ENCODE measurements at places on chromosomes 12 and 14. TPM values are rescaled to one million over a fixed set of nuclear protein-coding genes. Genes with fewer than 3 reads are reported as not detected.

- no peak overlapping the region for H3K27ac ChIP-seq
- no peaks in the 10 kb centered on the region for H3K36me3 ChIP-seq
- no peak overlapping the region for H3K4me3 ChIP-seq
- DNase-seq = no peak
- no peaks in the 10 kb centered on the region for H3K27me3 ChIP-seq
These were observed 67.2 kb downstream of the GLT1D1 start for GRCh38 chr12:128920468-128920867.

GRCh38 chr12:95077341-95077740, 3.9 kb upstream of the NR2C1 start:
- no peaks in the 10 kb centered on the region for H3K27me3 ChIP-seq
- H3K36me3 ChIP-seq = no peaks in the 10 kb centered on the region
- no peak for DNase-seq
- no peaks in the 10 kb centered on the region for H3K4me1 ChIP-seq
- H3K4me3 ChIP-seq = no peak overlapping the region

Gene FBRSL1
- 112 TPM for total RNA-seq

- H3K36me3 ChIP-seq = no peaks in the 10 kb centered on the region
- peak; percentile 72 for DNase-seq
- no peaks in the 10 kb centered on the region for H3K27me3 ChIP-seq
- H3K4me3 ChIP-seq = peak overlapping the region; percentile 60
- H3K27ac ChIP-seq = peak overlapping the region; percentile 79
These were observed 56.7 kb downstream of the TTC7B start for GRCh38 chr14:90759370-90760077.

DNA sequence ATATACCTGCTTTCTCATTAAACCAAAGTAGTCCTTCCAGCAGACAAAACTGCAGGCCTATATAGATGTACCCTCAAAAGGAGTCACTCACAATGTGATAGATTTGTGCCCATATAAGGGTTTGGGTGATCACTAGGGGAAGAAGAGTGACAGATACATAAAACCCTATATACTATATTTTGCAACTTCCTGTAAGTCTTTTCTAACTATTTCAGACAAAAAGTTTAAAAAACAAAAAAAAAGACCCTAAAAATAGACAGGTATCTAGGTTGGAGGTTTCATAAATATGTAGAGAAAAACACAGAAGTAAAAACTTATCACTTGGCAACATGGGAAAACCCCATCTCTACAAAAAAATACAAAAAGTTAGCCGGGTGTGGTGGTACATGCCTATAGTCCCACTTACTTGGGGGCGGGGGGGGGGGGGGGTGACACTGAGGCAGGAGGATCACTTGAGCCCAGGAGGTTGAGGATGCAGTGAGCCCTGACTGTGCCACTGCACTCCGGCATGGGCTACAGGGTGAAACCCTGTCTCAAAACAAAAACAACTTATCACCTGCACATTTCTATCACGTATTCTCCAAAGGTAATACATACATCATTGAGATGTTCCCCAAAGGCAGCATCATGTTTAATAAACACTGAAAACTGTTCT, 2.9 kb downstream of the VCPKMT start:
- peak; percentile 78 for DNase-seq
- no peak overlapping the region for H3K4me3 ChIP-seq
- H3K4me1 ChIP-seq = peaks cover 45% of the 10 kb centered on the region
- H3K27me3 ChIP-seq = no peaks in the 10 kb centered on the region

- H3K27ac ChIP-seq = no peak overlapping the region
- no peaks in the 10 kb centered on the region for H3K36me3 ChIP-seq
- H3K27me3 ChIP-seq = no peaks in the 10 kb centered on the region
- H3K4me3 ChIP-seq = no peak overlapping the region
- peak; percentile 75 for DNase-seq
- H3K4me1 ChIP-seq = peaks cover 17% of the 10 kb centered on the region
These were observed 199.5 kb upstream of the SFSWAP start for GRCh38 chr12:131511391-131511802.

Gene METTL25
- 27.7 TPM for total RNA-seq

Gene FOXN4
- not detected for total RNA-seq

GRCh38 chr12:95701722-95702418, 88.7 kb downstream of the NTN4 start:
- H3K4me1 ChIP-seq = no peaks in the 10 kb centered on the region
- no peak overlapping the region for H3K27ac ChIP-seq
- H3K27me3 ChIP-seq = no peaks in the 10 kb centered on the region
- no peaks in the 10 kb centered on the region for H3K36me3 ChIP-seq
- DNase-seq = no peak

Gene ST8SIA1
- not detected for total RNA-seq

DNA sequence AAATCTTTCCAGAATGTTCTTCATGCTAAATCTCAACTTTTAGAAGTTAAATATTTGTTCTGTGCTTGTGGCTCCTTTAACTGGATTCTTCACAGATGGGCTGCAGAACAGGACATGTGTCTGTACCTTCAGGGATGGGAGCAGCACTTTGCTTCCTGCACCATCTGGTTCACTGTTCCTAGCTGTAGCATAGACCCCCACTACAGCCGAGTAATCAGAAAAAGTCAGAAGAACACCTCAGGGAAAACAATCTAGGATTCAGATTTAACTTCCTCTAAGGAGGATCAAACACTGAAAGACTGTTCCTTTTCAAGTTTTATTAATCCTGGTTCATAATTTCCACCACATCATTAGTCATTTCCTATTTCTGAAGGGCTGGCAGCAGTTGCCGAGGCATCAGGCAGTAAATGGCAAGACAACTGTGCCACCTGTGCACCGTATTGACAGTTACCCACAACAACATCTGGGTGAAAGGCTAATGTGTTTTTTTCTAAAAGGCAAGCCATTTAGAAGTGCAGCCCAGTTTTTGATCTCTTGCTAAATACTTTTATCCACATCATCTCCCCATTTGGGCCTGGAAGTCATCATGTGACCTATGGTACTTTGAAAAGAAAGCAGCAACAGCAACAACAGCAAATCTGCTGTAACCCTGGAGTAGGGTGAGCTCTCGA, 212.8 kb upstream of the BMP4 start:
- no peak overlapping the region for H3K27ac ChIP-seq
- H3K4me3 ChIP-seq = no peak overlapping the region
- DNase-seq = no peak

GRCh38 chr12:106296179-106296877, 6.2 kb upstream of the TCP11L2 start:
- no peak for DNase-seq
- H3K4me1 ChIP-seq = peaks cover 14% of the 10 kb centered on the region

DNA sequence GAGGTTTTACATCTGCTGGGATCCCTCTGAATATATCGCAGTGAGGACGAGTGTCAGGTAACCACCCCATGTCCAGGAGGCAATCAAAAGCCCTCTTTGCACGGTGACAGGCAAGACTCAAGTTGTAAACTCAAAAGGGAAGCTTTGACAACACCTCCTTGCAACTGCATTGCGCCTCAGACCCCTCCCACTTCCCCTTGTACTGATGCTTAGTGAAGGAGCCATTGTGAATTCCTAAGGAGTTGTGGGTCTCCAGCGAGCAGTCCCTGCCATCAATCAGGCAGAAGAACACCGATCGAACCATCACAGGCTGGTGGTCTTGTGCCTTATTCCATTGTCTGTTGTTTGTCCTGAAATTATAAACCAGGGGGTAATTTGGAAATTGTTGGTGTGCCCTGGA, 112.6 kb downstream of the CCDC60 start:
- peaks cover 4% of the 10 kb centered on the region for H3K27me3 ChIP-seq
- no peaks in the 10 kb centered on the region for H3K4me1 ChIP-seq
- H3K27ac ChIP-seq = no peak overlapping the region
- no peak overlapping the region for H3K4me3 ChIP-seq
- H3K36me3 ChIP-seq = no peaks in the 10 kb centered on the region

GRCh38 chr14:102565331-102565887, 27.0 kb upstream of the RCOR1 start:
- no peaks in the 10 kb centered on the region for H3K36me3 ChIP-seq
- peaks cover 32% of the 10 kb centered on the region for H3K4me1 ChIP-seq
- no peaks in the 10 kb centered on the region for H3K27me3 ChIP-seq
- DNase-seq = peak; percentile 79
- H3K27ac ChIP-seq = peak overlapping the region; percentile 8
- no peak overlapping the region for H3K4me3 ChIP-seq

GRCh38 chr12:22635812-22636211, 10.8 kb downstream of the ETNK1 start:
- H3K4me1 ChIP-seq = peaks cover 5% of the 10 kb centered on the region
- no peak overlapping the region for H3K27ac ChIP-seq
- H3K4me3 ChIP-seq = no peak overlapping the region

Gene FGF6
- not detected for total RNA-seq

- no peaks in the 10 kb centered on the region for H3K36me3 ChIP-seq
- peak overlapping the region; percentile 87 for H3K4me3 ChIP-seq
- DNase-seq = peak; percentile 59
- H3K27ac ChIP-seq = peak overlapping the region; percentile 72
- no peaks in the 10 kb centered on the region for H3K27me3 ChIP-seq
These were observed 3.0 kb downstream of the ETV6 start for GRCh38 chr12:11652351-11653040.

DNA sequence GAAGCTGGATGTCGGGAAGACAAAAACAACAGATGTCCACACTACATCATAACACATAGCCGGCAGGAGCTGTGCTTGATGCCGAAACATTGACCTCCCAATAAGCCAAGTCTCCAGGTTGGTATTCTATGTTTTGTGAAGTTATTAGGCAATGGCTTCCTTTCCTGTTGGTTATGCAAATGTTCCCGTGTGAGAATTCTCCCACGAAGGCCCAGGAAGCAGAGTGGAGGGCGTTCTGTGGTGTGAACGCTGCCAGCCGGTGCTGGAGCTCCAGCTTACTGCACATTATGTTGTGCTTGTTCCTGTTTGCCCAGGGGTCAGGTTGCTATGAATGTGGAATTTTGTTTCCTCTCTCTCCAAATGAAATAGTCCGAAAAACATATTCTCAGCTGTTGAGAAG, 156.4 kb upstream of the HMGA2 start:
- H3K4me1 ChIP-seq = no peaks in the 10 kb centered on the region
- no peaks in the 10 kb centered on the region for H3K27me3 ChIP-seq
- no peak for DNase-seq
- no peaks in the 10 kb centered on the region for H3K36me3 ChIP-seq
- no peak overlapping the region for H3K4me3 ChIP-seq

- H3K4me3 ChIP-seq = no peak overlapping the region
- no peak overlapping the region for H3K27ac ChIP-seq
- no peaks in the 10 kb centered on the region for H3K36me3 ChIP-seq
- DNase-seq = no peak
These were observed 40.5 kb upstream of the C14orf132 start for GRCh38 chr14:95998656-95999055.

DNA sequence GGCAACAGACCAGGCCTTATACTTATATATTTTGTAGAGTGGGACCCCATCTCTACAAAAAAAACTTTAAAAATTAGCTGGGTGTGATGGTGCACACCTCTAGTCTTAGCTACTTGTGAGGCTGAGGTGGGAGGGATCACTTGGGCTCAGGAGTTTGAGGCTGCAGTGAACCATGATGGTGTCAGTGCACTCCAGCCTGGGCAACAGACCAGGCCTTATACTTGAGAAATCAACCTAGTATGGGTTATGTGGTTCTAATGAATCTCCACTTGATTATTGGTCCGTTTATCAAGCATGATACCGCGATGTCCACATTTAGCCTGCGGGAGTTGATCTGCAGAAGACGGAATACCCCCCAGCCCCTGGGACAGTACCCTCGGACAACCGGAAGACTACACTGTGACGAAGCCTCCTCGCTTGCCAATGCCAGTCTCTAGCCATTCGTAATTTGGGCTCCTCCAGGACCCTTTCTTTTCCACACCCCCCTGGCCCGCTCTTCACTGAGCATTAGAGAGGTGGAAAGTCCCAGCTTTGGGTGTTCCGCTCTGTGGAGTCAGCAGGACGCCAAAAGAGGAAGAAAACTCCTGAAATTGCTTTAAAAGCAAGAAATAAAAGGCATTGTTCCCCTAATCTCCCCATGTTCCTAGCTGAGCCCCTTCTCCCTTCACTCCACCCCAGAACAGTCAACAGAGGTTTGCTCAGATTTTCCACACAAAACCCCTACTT, 19.4 kb downstream of the LTBP2 start:
- H3K36me3 ChIP-seq = no peaks in the 10 kb centered on the region
- H3K4me1 ChIP-seq = peaks cover 29% of the 10 kb centered on the region
- peak overlapping the region; percentile 58 for H3K27ac ChIP-seq
- no peak overlapping the region for H3K4me3 ChIP-seq

- DNase-seq = no peak
- H3K27me3 ChIP-seq = no peaks in the 10 kb centered on the region
- no peaks in the 10 kb centered on the region for H3K4me1 ChIP-seq
These were observed 217.8 kb downstream of the KITLG start for GRCh38 chr12:88362439-88362838.

DNA sequence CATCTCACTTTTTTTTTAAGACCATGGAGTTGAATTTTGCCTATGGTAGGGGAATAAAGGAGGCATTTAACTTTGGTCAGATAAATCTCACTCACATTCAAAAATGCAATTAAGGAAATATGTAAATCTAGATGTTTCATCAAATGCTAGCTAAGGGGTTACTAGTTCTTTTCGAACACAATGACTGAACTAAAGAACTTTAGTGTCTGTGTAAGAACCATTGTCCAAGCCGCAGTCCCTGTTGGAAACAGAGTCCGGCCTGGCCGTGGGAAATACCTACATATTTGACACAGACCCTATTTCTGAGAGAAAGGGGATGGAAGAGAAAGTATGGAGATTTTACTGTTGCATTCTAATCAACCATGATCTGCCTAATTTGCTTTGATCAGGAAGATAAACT, 17.4 kb downstream of the LGR5 start:
- H3K4me1 ChIP-seq = no peaks in the 10 kb centered on the region
- no peak overlapping the region for H3K27ac ChIP-seq
- no peaks in the 10 kb centered on the region for H3K36me3 ChIP-seq
- no peak overlapping the region for H3K4me3 ChIP-seq
- DNase-seq = no peak

- H3K36me3 ChIP-seq = no peaks in the 10 kb centered on the region
- no peak overlapping the region for H3K27ac ChIP-seq
- no peaks in the 10 kb centered on the region for H3K27me3 ChIP-seq
- H3K4me1 ChIP-seq = no peaks in the 10 kb centered on the region
These were observed 89.7 kb upstream of the MYF6 start for GRCh38 chr12:80617733-80618132.

GRCh38 chr14:90587918-90588317, 191.1 kb downstream of the CALM1 start:
- no peak overlapping the region for H3K27ac ChIP-seq
- no peaks in the 10 kb centered on the region for H3K27me3 ChIP-seq
- no peaks in the 10 kb centered on the region for H3K4me1 ChIP-seq
- no peak for DNase-seq
- no peak overlapping the region for H3K4me3 ChIP-seq

DNA sequence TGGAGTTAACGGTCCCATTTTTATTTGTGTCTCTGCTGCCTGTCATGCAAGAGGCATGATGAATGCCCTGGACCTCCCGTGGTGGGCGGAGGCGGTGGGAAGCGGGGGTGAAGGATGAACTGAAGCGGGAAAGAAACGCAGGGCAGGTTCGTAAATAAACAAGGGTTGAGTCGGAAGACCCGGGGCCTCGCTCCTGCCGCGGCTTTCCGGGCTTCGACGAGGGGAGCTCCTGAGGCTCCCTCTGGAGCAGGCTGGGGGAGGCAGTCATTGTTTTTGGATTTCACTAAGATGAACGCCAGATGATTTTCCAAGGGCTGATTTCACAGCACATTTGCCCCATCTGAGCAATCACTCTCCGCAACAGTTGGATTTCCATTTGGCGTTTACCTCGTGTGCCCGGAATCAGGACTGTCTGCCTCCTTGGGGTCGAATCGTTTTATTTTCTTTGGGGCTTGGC, 130.2 kb downstream of the SLC38A6 start:
- no peaks in the 10 kb centered on the region for H3K27me3 ChIP-seq
- no peak overlapping the region for H3K27ac ChIP-seq
- no peaks in the 10 kb centered on the region for H3K4me1 ChIP-seq
- H3K4me3 ChIP-seq = no peak overlapping the region

Gene LDHB
- 161 TPM for total RNA-seq

Gene MYBPC1
- not detected for total RNA-seq

Gene COX8C
- total RNA-seq = not detected

Data from B cell (primary cell).